ENCODE measurements at places on chromosomes 1 and 21. TPM values are rescaled to one million over a fixed set of nuclear protein-coding genes. Genes with fewer than 3 reads are reported as not detected.

DNA sequence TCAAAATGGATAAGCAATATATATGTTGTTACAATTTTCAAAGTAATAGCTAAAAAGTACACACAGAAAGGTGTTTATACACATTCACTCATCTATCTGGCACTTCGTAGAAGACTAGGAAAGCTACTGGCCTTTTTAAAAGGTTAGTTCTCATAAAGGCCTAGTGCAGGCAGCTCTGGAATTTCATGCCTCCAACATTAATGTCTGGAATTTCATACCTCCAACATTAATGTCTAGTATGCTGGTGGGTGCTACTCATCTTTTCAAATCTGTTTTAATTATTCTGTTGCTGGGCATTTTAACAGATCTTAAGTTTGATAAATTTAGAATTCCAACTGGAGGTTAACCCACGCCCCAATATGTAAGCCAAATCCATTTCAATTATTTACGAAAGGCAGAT, 124.2 kb downstream of the AKT3 start:
- no peak overlapping the region for H3K4me3 ChIP-seq
- no peak for DNase-seq
- no peak overlapping the region for H3K27ac ChIP-seq
- no peaks in the 10 kb centered on the region for H3K36me3 ChIP-seq
- H3K4me1 ChIP-seq: no peaks in the 10 kb centered on the region

GRCh38 chr1:11616766-11617165, 37.5 kb downstream of the FBXO2 start:
- no peak for DNase-seq
- no peak overlapping the region for H3K27ac ChIP-seq
- H3K27me3 ChIP-seq: no peaks in the 10 kb centered on the region
- no peaks in the 10 kb centered on the region for H3K4me1 ChIP-seq
- no peak overlapping the region for H3K4me3 ChIP-seq

- peaks cover 7% of the 10 kb centered on the region for H3K4me1 ChIP-seq
- H3K27ac ChIP-seq: no peak overlapping the region
- no peak overlapping the region for H3K4me3 ChIP-seq
- H3K27me3 ChIP-seq: no peaks in the 10 kb centered on the region
- H3K36me3 ChIP-seq: no peaks in the 10 kb centered on the region
These were observed 37.5 kb upstream of the JUN start for GRCh38 chr1:58821309-58821708.

- H3K4me1 ChIP-seq: no peaks in the 10 kb centered on the region
- H3K36me3 ChIP-seq: no peaks in the 10 kb centered on the region
- no peak overlapping the region for H3K27ac ChIP-seq
- no peaks in the 10 kb centered on the region for H3K27me3 ChIP-seq
These were observed 13.9 kb downstream of the PALMD start for GRCh38 chr1:99659755-99660210.

DNA sequence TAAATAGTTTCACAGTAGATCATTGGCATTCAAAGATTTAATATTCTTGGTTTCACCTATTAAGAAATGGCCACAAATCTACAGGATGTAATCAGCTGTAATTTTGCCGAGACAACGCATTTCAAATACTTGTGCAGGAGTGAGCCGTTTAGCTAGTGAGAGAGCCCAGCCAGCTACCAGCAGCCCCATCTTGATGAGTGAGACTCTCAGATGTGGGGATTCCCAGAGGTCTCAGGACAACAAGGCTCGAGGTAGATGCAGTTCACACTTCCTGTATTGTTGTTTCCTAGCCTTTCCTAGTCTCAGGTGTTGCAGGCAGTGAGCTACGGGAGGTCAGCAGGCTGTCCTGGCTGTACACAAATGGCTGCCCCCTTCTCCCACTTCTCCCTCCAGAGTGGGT, 108.6 kb downstream of the PBX1 start:
- H3K36me3 ChIP-seq: no peaks in the 10 kb centered on the region
- no peak for DNase-seq
- H3K4me3 ChIP-seq: no peak overlapping the region
- no peaks in the 10 kb centered on the region for H3K4me1 ChIP-seq
- no peaks in the 10 kb centered on the region for H3K27me3 ChIP-seq
- H3K27ac ChIP-seq: no peak overlapping the region

GRCh38 chr1:29237852-29238619, 1.7 kb downstream of the PTPRU start:
- H3K27ac ChIP-seq: no peak overlapping the region
- peaks cover 14% of the 10 kb centered on the region for H3K4me1 ChIP-seq
- H3K27me3 ChIP-seq: peaks cover 19% of the 10 kb centered on the region
- H3K4me3 ChIP-seq: no peak overlapping the region
- H3K36me3 ChIP-seq: no peaks in the 10 kb centered on the region

- no peak overlapping the region for H3K4me3 ChIP-seq
- DNase-seq: no peak
- H3K36me3 ChIP-seq: no peaks in the 10 kb centered on the region
These were observed 522.6 kb downstream of the PTPRU start for GRCh38 chr1:29758781-29759499.

- DNase-seq: no peak
- no peak overlapping the region for H3K27ac ChIP-seq
- no peaks in the 10 kb centered on the region for H3K27me3 ChIP-seq
- H3K4me1 ChIP-seq: no peaks in the 10 kb centered on the region
- no peaks in the 10 kb centered on the region for H3K36me3 ChIP-seq
These were observed 90.7 kb downstream of the TNFSF18 start for GRCh38 chr1:172960019-172960418.

DNA sequence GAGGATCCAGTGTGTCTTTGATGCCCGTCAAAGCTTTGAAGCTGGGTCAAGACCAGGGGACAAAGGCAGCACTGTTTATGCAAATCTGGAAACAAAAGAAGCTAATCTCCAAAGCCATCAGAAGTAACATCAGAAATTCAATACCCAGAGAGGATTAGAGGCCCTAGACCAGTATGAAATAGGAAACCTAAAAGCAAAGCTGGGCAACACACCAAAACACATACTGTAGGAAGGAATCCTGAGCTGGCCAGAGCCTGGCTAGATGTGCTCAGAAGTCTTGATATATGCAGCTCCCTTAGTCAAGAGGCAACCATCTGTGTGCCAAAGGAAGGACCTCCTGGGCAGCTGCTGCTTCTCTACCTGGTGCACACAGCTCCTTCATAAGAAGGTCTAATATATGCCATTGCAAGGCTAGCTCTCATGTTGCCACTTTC, 12.3 kb downstream of the COLGALT2 start:
- no peak overlapping the region for H3K27ac ChIP-seq
- H3K36me3 ChIP-seq: no peaks in the 10 kb centered on the region
- no peak overlapping the region for H3K4me3 ChIP-seq
- no peaks in the 10 kb centered on the region for H3K4me1 ChIP-seq
- H3K27me3 ChIP-seq: no peaks in the 10 kb centered on the region

DNA sequence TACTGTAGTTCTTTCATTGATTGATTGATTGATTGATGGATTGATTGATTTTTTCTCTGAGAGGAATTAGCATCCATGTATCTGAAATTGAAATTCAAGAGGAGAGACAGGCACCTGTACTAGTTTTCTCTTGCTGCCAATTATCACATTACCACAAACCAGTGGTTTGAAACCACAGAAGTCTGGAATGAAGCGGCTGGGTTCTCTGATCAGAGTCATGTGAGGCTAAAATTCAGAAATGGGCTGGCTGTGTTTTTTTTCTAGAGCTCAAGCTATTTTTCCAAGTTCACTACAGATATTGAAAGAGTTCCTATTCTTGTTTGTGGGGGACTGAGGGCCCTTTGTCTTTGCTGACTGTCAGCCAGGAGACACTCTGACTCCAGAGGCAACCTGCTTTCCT, 10.0 kb downstream of the NBPF3 start:
- H3K27me3 ChIP-seq: no peaks in the 10 kb centered on the region
- H3K36me3 ChIP-seq: no peaks in the 10 kb centered on the region
- no peak overlapping the region for H3K4me3 ChIP-seq
- H3K27ac ChIP-seq: no peak overlapping the region

DNA sequence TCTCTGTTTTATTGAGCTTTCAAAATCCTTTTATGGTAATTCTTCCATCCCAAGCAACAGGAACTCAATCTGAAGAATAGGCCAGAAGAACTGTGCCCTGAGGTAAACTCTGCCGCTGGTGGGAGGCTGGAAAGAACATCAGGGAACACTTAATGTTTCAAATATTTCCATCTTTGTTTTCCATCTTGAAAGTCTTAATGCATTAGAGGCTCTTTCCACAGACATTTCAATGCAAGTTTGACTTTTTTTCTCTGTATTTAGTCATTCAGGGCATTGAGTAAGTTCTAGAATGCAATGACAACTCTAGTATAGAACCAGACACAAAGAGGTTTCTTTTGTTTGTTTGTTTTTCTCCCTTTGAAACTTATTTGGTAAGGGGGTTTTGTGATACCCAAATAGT, 61.5 kb downstream of the KIAA0040 start:
- H3K27me3 ChIP-seq: no peaks in the 10 kb centered on the region
- no peak for DNase-seq
- H3K27ac ChIP-seq: no peak overlapping the region
- no peaks in the 10 kb centered on the region for H3K36me3 ChIP-seq
- H3K4me3 ChIP-seq: no peak overlapping the region
- H3K4me1 ChIP-seq: no peaks in the 10 kb centered on the region

GRCh38 chr1:1019122-1019999, 559 bp upstream of the AGRN start:
- H3K4me3 ChIP-seq: no peak overlapping the region
- H3K27me3 ChIP-seq: no peaks in the 10 kb centered on the region
- no peaks in the 10 kb centered on the region for H3K36me3 ChIP-seq
- peaks cover 19% of the 10 kb centered on the region for H3K4me1 ChIP-seq
- peak; percentile 81 for DNase-seq

DNA sequence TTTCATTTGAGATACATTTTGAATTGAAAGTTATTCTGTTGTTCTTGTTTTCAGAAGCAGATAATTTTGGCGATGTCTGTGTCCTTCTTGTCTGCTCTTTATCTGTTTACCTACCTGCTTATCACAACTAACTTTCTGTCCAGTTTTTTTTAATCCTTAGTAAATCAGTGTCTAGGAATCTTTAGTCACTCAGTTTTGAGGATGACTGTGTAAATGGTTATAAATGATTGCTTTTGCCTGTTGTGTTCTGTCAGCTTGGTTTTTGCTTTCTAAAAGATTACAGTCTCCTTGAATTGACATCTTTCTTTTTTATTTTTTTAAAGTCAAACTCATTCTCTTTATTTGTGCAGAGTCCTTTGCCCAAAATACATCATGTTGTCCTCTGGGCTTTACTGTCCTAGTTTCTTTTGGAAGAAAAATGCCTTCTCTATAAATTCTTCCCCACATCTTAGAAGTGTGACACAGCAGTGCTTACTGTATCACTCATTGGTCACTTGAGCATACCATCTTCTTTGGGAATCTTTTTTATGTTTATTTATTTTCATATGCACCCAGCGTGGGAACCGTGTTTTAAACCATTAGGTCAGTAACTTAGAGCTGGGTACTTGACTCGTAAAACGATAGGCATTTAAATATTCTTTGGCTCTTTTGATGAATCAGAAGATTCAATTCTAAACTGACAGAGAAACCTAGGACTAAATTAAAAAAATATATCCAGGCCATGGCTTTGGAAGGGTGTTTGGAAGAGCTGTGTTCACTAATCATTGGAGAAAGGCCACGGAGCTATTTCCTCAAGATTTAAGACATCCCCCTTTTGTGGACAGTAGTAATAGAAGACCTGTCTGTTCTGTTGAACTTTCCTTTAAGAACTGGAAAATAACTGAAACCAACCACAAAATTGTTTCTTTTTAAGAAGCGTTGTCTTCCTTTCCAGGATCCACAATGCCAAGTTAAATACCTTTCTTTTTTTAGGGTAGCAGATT, 20.9 kb downstream of the LAMC1 start:
- no peaks in the 10 kb centered on the region for H3K4me1 ChIP-seq
- H3K27ac ChIP-seq: no peak overlapping the region
- H3K27me3 ChIP-seq: peaks cover 3% of the 10 kb centered on the region
- no peak for DNase-seq

DNA sequence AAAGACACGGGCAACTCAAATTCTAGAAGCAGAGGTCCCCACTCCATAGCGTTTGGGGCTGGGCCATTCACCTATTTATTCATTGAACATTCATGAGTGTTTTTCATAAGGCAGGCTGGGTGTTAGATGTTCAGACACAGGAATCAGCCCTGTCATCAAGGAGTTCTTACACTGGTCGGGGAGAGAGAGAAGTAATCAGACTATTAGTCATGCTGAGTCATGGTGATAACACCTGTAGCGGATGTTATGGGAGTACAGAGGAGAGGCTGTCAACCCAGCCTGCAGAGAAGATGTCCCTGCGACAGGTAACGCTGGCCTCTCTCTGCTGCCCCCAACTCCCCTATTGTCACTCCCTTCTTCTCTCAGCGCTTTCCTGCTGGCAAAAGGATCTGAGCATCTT, 17.2 kb downstream of the LY9 start:
- H3K4me3 ChIP-seq: no peak overlapping the region
- peaks cover 47% of the 10 kb centered on the region for H3K4me1 ChIP-seq
- peak; percentile 8 for DNase-seq
- H3K27me3 ChIP-seq: no peaks in the 10 kb centered on the region

DNA sequence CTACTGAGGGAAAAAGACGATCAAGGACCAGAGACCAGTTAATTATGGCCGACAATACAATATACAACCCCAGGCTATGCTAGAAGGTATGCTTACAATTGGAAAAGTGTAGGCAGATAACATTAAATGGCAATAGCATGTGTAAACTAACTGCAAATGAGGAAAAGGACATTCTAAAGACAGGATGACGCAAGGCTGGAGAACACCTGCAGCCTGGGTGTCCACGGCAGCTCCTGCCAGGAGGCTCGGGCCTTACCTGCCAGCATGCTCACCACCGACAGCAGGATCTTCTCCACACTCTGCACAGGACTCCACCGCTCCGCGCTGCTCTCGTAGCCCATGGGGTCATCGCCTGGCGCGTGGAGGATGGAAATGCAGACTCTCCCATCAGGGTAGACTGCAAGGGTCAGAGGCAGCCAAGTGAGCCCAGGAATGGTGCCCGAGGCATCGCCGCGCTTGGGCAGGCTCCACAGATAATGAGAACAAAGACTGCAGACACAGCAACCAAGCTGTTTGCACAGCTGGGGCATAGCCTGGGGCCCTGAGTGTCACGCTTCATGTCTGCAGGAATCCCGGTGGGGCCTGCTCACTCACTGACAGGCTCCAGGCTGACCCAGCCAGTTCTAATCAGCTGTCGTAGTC, 28.2 kb downstream of the UBE2G2 start:
- H3K27ac ChIP-seq: no peak overlapping the region
- H3K27me3 ChIP-seq: no peaks in the 10 kb centered on the region
- no peak for DNase-seq
- peaks cover 61% of the 10 kb centered on the region for H3K36me3 ChIP-seq
- H3K4me3 ChIP-seq: no peak overlapping the region

GRCh38 chr1:185300152-185300551, 16.9 kb downstream of the IVNS1ABP start:
- no peak overlapping the region for H3K4me3 ChIP-seq
- no peaks in the 10 kb centered on the region for H3K27me3 ChIP-seq
- DNase-seq: no peak
- no peak overlapping the region for H3K27ac ChIP-seq
- no peaks in the 10 kb centered on the region for H3K4me1 ChIP-seq
- peaks cover 76% of the 10 kb centered on the region for H3K36me3 ChIP-seq

WDR77 gene
- 30.3 TPM for total RNA-seq

TMEM52 gene
- 0.55 TPM for total RNA-seq

OR2M7 gene
- total RNA-seq: not detected

DIRAS3 gene
- total RNA-seq: not detected

MYOG gene
- total RNA-seq: not detected

ST6GALNAC5 gene
- not detected for total RNA-seq

PLA2G4A gene
- 0.25 TPM for total RNA-seq

BARHL2 gene
- not detected for total RNA-seq

GIPC2 gene
- total RNA-seq: 0.28 TPM

S100A1 gene
- total RNA-seq: not detected

Measured in CD4-positive, alpha-beta memory T cell (primary cell).